ENCODE measurements at places on chromosomes 3 and 15.

DNA sequence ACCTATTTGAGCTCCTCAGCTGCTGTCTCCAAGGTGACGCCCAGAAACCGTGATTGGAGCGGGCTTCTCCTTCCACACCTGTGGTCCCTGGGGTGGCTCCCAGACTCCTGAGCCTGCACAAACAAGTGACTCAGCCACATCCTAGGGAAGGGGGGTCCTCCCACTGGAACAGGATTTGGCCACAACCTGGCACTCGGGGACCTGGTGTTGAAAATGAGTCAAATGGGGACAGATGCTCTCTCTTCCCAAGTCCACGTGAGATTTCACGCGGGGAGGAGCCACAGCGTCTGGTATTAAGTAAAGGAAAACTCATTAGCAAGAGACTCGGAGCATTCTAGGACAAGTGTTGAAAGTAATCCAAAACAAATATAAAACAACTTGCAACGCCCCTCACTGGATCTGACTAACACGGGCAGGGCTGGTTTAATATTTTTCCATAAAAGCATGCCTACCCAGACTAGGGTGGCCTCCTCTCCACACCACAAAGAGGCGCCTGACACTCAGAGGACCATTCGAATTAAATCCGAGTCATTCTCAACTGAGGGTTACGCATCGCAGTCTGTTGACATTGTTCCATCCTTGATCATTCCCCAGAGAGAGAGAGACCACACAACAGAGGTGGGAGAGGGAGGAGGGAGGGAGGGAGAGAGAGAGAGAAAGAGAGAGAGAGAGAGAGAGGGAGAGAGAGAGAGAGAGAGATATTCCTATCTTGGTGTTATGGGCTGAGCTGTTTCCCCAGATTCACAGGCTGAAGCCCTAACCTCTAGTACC is 74.4 kb downstream of the MGLL start:
- DNase-seq, result no peak

- DNase-seq, result peak; percentile 33
Observed at GRCh38 chr3:149879872-149880271, 66.9 kb downstream of the RNF13 start.

DNA sequence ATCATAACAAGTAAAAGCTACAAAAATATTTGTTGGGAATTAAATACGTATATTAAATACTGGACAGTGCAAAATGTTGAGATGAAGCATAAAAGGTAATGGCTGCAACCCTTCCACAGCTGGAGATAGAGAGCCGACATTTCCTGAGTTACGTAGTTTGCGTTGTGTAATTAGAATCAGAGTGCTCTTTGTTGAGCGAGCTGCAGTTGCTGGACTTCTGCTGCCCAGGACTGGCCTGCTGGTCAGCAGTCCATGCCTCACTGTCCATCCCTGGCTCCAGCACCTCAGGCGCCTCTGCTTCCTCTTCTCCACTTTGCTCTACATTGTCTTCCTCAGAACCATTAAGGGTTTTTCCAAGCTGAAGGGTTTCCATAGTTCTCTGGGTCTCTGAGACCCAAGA is 28.4 kb upstream of the SHC4 start:
- DNase-seq, result no peak

GRCh38 chr3:44561076-44561475 is 6.1 kb downstream of the ZKSCAN7 start:
- DNase-seq, result no peak

- peak; percentile 32 for DNase-seq
Observed at GRCh38 chr15:40511472-40512133, 40.8 kb downstream of the CHST14 start.

DNA sequence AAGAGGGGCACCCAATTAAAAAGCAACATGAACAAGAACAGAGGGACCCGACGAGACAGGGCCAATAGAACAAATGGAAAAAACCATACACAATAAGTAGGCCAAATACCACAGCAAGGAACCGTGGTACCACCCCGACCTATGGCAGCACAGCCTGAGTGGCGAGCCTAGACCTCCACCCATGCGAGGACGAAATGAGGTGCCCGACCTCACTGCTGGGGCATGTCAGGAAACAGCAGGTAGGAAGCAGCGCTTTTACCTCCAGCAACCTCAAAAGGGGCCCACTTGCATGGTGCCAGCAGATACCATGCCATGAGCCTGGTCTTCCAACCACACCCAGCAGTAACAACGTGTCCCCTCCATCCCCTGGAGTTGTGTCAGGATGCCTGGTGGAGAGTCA is 77.9 kb downstream of the PCSK6 start:
- DNase-seq, result no peak

- DNase-seq, result peak; percentile 69
Observed at GRCh38 chr3:43477600-43477999, 144.2 kb downstream of the ANO10 start.

DNA sequence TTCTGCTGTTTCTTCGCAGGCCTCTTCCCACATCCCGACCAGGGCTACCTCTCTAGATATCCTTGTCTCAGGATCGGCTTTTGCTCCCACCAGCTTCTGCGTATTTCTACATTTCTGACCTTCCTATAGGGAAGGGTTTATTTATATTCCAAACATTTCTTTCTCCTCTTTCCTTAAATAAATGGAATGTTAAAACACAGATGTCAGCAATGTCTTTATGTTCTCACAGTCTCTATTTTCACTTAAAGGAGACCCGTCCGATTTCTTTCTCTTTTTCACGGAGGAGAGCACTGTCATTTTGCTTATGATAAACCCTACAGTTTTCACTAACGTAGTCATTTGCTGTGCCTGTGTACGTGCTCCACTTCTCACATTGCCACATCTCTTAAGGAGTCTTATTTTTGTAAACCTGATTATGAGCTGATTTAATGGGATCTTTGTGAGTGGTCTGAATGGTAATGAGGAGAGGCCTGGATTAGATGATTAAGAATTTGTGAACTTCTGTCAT is 630 bp downstream of the KIF15 start:
- no peak for DNase-seq

DNA sequence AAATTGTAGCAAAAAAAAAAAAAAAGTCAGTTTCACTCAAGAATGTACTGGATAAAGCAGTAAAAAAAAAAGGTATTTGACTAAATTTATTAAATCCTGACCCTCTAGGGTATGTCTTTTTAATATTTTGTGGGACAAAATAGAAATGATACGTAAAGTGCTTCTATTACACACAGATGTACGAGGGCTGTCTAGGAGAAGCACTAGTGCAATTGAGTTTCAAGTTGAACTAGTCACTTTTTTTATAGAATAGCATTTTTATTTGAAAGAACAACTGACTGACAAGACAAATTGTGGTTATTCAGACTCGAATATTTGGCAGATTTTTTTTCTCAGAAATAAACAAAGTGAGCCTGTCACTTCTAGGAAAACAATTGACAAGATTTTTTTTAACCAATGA is 49.0 kb downstream of the CCDC54 start:
- no peak for DNase-seq

DNA sequence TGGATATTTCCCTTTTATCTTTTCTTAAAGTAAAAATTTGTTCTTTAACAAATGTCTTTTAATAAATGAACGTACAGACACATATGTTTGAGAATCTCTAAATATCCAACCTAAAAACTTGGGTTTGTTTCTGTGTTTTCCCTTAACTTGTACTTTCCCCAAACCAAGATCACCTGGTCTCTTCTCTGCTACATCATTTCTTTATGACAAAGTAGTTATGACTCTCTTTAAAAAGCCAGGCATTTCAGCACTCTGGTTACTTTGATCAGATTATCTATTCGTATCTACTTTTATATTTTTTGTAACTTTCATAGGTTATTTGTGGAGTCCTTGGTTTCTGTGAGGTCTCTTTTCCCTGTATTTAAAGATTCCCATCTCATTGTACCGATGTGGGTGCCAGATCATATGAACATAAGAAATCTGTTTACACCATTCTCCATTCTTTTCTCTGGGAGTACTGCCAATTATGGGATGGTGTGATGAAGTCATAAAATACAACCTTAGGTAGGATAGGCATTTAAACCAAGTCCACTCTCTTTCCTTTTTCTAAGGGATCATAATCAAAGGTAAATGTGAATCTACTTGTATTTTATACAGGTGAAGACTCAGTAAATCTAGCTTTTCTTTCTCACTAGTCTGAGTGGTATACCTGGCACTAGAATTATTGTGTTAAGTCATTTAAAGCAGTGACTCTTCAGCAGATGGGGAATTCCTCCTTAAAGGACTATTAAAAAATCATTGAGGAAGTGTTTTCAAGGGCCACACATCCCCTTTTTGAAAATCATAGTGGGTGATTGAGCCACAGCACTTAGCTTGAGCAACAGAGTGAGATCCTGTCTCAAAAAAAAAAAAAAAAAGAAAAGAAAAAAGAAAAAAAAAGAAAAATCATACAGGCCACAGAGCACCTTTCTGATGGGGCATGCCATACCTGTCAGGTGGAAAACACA is 12.4 kb upstream of the NFKBIZ start:
- no peak for DNase-seq

DNA sequence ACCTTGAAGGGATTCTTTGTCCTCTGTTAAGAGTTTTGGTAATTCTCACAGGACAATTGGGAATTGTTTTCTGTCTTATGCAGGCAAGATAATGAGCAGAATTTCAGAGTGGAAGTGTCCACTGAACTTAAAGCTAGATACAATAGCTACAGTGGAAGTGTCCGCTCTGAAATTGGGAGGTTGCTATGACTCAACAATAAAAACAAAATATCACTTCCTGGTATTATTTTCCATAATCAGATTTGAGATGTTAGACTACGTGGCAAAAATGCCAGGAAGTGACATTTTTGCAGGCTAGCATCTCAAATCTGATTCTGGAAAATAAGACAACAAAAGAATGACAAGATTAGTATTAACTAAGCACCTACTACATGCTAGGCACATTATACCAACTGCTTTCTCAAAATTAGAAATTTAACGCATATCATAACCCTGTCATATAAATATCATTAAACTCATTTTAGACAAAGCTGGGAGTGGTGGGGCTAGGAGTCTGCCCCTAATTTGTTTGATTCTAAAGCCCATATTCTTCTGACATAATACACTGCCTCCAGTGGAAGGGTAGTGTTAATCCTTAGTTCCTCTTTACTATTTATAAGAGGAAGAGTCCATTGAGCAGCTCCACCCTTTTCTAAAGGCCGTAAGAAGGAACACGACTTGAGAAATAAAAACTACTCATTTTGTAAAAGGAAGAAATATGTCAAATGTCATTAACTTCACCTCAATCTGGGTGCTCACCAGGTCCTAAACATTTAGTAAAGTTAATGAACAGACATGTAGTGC is 266.9 kb upstream of the STT3B start:
- DNase-seq, result no peak

- DNase-seq, result no peak
Observed at GRCh38 chr3:189680723-189681122, 49.5 kb downstream of the TP63 start.

DNA sequence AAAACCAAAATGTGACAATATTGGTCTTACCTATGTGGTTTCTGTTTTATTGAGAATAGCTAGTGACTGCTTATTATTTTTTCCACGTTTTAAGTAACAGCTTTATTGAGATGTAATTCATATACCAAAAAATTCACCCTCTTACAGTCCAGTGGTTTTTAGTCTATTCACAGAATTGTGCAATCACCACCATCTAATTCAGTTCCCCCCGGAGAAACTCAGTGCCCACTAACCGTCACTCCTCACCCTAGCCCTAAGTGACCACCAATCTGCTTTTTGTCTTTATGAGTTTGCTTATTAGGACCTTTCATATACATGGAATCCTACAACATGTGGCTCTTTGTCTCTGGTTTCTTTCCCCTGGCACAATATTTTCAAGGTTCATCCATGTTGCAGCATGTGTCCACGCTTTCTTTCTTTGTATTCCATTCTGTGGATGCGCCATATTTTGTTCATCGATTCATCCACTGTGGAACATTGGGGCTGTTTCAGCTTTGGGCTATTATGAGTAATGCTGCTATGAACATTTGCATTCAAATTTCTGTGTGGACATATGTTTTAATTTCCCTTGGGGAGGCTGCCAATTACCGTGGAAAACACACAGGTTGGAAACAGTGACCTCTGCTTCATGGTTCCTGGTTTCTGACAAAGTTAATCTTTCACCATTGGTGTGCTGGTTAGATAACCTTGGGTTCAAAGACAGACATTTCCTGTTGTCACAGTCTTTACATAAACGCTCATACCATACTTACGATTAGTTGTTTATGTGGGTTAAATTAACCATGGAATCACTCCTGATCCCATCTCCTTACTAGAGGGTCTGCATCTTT is 3.2 kb upstream of the BCL2L10 start:
- no peak for DNase-seq

DNA sequence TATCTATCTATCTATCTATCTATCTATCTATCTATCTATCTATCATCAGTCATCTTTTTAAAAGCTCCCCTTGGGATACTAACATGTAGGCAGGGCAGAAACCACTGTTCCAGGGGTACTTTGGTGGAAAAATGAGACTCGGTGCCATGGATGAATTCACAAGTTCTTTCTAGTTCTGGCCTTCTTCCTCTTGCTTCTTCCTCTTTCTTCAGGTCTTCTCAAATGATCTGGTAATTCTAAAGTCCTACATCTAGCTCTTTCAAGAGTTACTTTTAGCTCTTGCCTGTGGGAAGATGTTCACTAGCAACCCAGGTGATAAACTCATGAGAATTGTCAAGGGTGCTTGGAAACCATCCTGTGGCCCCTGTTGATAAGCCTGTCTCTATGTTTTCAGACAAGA is 168.5 kb upstream of the TBC1D5 start:
- DNase-seq, result no peak

DNA sequence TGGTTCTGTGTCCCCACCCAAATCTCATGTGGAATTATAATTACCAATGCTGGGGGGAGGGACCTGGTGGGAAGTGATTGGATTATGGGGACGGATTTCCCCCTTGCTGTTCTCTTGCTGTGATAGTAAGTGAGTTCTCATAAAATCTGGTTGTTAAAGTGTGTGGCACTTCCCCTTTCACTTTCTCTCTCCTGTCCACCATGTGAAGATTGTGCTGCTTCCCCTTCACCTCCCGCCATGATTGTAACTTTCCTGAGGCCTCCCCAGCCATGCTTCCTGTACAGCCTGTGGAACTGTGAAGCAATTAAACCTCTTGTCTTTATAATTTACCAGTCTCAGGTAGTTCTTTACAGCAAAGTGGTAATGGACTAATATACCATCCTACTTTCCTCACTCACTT is 289.6 kb downstream of the EFHB start:
- DNase-seq, result no peak

DNA sequence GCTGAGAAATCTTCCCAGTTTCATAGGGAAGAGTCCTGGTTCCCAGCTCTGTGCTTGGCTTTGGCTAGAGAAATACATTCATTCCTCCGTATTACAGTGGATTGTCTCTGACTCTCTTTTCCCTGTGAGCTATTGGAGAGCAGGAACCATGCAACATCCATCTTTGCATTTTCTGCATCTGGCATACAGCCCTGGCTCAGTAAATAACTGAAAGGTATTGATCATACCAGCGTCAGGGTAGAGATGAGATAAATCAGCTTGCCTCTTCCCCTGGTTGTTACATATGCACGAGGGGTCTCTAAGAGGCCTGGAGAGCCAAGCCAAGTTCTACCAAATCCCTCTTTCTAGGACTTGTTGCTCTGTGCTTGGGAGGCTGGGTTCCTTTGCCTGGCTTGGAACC is 35.2 kb downstream of the FOXB1 start:
- DNase-seq, result no peak

Data from natural killer cell (primary cell).